Adrenal gland (tissue), 19 donors: ENCODE measurements at places on chromosomes 16 and 17.

DNA sequence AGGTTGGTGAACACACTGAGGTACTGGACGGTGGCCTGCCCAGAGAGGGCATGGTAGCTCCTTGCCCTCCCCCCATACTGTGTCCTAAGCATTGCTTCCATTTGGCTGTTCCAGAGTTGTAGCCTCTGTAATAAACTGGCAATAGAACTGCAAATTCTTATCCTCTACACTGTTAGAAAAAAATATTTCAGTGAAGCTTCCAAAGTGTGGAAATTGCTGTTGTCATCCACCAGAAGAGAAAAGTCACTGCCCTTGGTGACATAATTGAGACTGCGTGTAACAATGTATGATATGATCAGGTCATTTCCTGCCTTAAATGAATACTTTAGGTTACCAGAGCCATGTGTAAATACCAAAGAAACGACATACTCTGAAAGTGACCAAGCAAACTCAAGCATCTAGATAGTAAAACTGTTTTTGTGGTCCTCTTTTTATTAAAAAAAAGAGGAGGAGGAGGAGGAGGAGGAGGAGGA is 65.9 kb downstream of the CEP95 start:
- DNase-seq, result no peak

DNA sequence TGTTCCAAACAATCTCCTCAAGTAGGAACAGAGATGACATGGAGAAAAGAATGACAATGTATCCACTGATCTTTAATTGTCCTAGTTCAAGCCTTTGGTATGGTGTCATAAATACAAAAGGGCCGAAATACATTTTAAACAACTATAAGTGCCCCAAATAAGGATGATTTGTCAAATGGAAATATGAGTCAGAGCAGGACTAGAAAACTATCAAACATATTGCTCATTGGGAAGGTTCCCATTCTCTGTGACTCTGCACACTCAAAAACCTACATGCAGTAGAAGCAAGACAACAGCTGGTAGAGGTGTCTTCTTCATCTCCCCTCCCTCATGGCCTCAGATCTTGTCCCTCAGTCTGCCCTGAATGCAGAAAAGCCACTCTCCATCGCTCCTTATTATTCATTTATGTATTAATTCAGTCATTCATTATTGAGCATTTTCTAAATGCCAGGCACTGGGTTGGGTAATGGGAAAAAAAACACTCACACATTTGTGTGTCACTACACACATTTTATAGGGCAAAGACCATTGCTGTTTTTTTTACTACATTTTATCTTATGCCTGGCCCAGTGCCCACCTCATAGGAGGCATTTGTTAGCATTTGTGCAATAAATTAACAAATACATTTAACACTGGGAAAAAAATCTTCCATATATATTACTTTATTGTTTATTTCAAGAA is 10.1 kb downstream of the CA10 start:
- DNase-seq, result no peak

- no peak for DNase-seq
Observed at GRCh38 chr16:86637744-86638143, 59.4 kb downstream of the FOXL1 start.

- DNase-seq, result peak; percentile 71
Observed at GRCh38 chr16:2223942-2224486, 623 bp downstream of the E4F1 start.

- DNase-seq, result no peak
Observed at GRCh38 chr17:34519282-34519681, 60.1 kb upstream of the TMEM132E start.

GRCh38 chr17:57457188-57457587 is 200.9 kb downstream of the MSI2 start:
- no peak for DNase-seq

- DNase-seq, result no peak
Observed at GRCh38 chr17:81440511-81441244, 45.4 kb downstream of the BAHCC1 start.

DNA sequence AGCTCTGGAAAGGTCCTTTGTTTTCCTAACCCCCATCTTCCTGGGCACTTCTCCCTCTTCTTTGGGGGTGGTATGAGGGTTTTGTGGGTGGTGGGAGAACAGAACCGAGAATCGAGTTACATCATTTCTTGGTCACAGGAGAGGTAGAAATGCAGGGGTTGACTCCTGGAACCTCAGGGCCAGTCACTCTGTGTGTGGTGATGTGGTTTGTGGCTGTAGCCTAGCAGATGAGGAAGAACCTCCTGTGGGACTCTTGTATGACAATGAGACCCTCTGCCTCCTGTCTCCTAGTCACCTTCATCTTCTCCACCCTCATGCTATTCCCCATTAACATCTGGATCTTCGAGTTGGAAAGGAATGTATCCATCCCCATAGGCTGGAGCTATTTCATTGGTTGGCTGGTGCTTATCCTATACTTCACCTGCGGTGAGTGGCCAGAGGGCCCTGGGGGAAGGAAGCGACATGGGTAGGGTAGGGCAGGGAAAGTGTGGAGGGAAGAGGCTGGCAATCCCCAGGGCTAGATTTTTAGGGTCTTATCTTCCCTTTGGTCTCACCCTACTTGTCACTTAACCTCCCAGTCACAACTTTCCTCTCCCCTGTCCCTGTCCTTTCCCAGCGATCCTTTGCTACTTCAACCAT is 5.5 kb downstream of the ODF4 start:
- no peak for DNase-seq

DNA sequence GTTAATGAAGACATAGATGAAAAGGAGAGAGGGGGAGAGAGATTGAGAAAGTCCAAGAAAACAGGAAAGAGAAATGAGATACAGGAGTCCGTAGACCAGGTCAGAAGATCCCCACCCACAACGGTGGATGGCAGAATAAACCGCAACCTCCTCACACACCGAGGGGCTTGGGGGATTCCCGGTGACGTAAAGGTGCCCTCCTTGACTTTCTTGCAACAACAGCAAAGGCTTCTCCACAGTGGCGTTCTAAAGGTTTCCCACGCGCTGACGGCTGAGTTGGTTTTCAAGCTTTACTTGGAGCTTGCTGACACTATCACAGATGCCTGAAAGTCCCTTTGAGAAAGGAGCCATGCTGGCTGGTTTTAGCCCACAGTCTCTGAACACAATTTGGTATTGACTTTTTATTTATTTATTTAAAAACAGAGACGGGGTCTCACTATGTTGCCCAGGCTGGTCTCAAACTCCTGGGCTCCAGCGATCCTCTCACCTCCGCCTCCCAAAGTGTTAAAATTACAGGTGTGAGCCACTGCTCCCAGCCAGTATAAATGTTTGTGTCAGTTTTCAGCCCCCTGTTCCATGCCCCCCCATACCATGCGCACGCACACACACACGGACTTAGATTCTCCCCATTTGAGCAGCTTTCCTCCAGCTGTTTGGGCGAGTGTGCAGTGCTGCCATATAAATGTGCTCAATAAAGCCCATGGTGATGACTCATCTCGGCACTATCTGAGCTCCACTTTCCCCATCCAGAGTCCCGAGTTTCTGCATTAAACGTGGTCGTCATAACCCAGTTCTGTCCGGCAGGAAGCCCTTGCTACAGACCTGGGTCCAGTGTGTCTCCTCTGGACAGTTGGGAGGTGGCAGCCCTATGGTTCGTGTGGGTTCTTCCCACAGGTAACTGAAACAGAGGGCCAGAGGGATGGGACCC is 33.0 kb upstream of the SEC14L1 start:
- peak; percentile 56 for DNase-seq

GRCh38 chr16:11675561-11676511 is 7.6 kb downstream of the SNN start:
- peak; percentile 91 for DNase-seq

- no peak for DNase-seq
Observed at GRCh38 chr16:24281466-24281865, 25.3 kb downstream of the CACNG3 start.

- no peak for DNase-seq
Observed at GRCh38 chr16:78816499-78817195, 717.2 kb downstream of the WWOX start.

DNA sequence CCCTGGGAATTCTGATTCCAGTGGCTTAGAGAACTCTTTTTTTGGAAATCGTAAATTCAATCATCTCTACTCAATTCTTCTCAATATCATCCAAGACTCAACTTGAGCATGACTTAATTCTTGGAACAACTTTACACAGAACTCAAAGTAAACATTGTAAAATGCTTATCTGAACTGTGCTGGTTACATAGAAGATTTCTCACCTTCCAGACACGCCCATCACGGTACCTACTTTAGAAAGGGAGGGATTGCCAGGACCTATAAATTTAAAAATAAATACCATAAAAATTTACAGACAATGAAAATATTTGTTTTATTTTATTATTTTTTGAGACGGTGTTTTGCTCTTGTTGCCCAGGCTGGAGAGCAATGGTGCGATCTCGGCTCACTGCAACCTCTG is 26.5 kb downstream of the MAP1LC3B start:
- DNase-seq, result no peak

DNA sequence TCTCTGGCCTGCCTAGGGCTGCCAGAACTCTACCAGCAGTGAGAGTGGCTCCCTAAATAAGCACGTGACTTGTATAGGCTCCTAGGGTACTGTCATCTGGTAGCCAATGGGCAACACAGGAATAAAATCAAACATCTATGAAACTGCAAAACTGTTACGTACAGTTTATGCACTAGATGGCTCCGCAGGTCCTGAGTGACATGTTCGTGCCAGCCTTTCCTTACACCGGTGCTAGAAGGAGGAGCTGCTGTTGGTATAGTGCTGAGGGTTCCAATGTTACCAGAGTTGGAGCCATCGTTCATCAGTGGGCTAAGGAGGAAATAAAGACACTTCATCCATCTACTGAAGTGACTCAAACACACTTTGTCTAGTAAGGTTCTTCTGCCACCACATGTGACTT is 63.2 kb upstream of the TRAP1 start:
- DNase-seq, result no peak

DNA sequence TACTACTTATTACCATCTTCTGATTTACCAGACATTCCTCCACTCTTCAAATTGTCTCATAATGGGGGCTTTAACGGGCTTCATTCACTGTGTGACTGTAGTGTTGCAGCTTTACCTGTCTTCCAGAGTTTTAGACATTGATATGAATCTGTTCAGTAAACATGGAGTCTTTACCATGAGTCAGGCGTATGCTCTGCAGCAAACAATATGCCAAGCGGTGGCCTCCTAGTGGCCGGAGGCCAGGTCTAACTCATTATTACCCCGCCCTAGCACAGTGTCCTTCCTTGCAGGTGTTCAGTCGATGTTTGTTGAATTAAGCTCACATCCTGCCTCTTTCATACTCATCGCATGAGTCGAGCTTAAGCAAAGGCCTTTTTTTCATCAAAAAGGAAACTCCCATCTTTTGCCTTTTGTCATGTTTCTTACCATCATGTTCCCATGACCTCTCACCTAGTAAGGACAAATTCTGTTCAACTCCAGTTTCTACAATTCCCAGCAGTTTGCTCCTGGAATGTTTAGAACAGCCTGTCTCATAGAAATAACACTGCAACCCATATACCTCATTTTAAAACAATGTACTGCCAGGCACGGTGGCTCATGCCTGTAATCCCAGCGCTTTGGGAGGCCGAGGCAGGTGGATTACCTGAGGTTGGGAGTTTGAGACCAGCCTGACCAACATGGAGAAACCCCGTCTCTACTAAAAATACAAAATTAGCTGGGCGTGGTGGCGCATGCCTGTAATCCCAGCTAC is 39.4 kb downstream of the TUBD1 start:
- DNase-seq, result no peak

DNA sequence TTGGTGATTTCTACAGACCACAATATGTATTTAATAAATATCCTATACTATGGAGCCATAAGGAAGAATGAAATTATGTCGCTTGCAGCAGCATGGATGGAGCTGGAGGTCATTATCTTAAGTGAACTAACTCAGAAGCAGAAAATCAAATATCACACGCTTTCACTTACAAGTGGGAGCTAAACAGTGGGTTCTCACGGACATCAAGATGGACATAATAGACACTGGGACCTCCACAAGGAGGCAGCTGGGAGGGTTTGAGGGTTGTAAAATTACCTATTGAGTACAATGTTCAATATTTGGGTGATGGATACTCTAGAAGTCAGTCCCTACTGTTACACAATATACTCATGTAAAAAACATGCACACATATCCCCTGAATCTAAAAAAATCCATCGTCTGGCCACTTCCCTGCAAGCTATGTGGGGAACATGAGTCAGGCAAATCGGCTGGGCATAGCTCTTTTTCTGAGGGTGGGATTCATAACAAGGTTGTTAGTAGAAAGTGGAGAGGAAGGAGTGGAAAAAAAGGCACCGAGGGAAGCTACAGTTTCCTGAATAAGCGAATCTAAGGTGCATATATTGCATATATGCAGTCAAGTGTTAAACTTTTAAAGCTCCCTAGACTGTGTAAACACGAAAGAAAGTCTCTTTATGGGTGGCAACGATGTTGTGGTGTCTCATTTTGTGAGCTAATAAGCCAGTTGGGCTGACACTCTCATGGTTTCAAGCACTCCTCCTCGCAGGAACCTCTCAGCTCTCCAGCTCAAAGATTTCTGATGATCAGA is 135.2 kb upstream of the CPHXL start:
- no peak for DNase-seq

- DNase-seq, result no peak
Observed at GRCh38 chr16:20844588-20844987, 38.3 kb downstream of the REXO5 start.

GRCh38 chr17:4968486-4969046 is 949 bp upstream of the SPAG7 start:
- peak; percentile 51 for DNase-seq
